ENCODE measurements at places on chromosomes 4 and X.
A peak's percentile ranks its signal among the peaks of the same experiment; 100 is the strongest.

DNA sequence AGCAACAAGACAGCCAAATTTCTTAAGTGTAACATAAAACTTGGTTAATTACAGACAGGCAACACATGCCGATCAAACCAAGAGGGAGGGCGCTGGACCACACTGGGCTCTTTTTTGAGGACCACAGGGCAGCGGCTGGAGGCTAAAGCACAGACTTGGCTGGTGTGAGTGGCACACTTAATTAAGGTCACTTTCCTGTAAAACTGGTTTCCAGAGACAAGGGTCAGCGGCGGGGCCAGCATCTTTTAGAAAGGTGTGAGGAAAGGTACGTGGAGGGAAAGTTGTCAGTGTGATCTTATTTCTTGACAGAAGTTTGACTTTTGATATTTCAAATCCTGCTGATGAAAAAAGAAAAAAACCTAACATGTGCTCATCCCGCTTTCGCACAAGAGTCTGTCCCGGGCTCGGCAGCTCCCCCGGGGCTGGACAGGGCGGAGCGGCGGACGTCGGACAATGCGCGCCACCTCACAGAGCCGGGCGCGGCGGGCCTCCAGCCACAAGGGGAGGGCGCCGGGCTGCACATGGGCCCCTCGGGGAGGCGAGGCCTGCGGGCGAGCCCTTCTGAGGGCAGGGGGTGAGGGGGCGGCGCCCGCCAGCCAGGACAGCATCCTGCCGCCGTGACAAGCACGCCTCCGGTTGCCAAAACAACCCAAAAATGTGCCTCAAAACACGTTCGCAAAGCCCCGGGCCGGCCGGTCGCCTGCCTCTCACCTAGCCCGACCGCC is 660 bp upstream of the HSPA4L start:
- peak; percentile 78 for ATAC-seq

- ATAC-seq, result peak; percentile 60
These were observed 13.8 kb upstream of the ATOH1 start for GRCh38 chr4:93814722-93815121.

DNA sequence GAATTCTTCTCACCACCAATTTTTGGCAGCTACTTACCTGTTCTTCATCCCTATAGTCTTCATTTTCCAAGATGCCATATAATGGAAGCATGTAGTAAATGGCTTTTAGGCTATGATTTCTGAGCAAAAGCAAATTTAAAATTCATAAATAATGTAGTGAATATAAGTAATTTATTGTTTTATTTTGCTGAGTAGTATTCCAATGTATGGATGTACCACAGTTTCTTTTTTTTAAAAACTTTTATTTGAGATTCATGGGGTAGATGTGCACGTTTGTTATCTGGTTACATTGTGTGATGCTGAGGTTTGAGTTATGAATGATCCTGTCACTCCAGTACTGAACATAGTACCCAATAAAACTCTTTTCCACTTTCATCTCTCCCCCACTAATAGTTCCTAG is 369.1 kb downstream of the IL15 start:
- ATAC-seq, result no peak

DNA sequence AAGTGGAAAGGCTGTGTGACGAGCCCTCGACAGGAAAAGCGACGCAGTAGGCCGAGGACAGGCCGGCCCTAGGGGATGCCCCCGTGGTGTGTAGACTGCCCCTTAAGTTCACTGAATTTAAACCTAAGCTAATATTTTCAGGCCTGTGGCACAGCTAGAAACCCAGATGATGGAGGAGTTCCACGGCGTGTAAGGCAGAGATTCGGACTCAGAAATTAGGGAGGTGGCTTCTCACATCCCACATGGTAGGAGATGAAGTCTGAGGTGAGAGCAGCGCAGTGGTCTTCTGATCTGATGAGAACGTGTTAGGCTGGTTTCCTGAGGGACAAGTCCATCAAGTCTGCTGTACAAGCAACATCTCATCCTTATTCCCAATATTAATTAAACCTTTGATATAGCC is 7.8 kb downstream of the LRP2BP start:
- ATAC-seq, result no peak

DNA sequence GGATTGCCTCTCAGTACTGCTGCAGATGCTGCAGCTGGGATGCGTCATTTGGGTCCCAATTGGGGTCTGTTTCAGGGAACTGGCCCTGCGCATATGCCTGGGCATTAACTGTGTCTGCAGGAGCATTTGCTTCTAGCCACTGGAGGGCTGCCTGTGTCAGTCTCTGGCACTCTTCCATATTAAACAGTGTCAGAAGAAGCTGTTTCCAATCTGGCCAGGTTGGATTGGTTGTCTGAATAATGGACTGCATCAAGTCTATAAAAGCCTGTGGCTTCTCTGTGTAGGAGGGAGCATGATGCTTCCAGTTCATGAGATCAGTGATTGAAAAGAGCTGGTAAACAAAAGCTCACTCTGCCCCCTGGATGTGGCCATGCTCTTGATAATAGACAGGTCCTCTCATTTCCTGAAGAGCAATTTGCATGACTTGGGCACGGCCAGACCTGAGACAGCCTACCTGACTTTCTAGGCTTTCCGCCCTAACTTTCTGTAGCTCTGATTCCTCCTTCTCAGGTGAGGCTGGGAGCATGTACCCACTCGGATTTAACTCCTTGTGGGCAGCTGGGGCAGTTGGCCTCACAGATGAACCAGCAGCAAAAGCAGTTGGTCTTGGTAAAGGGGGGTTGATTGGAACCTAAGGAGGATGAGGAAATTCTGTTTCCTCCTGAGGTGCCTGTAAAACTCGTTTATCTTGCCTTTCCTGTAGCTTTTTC is 29.2 kb downstream of the SULT1E1 start:
- no peak for ATAC-seq

DNA sequence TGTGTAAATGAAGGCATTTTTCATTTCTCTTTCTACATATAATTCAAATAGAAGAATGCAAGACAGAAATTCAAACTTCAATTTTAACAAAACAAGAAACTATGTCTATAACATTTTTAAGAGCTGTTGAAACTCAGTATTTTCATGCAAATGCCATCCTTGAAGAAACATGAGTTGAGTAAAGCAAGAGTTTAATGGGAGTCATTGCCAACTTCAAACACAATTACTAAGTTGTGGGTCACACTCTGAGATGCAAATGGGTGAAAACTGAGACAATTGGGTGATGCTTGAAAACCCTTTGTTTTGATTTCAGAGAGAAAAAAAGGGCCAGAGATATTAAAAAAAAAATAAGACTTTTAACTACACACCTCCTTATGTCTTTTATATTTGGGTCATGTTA is 865.9 kb downstream of the FAT4 start:
- ATAC-seq, result no peak

DNA sequence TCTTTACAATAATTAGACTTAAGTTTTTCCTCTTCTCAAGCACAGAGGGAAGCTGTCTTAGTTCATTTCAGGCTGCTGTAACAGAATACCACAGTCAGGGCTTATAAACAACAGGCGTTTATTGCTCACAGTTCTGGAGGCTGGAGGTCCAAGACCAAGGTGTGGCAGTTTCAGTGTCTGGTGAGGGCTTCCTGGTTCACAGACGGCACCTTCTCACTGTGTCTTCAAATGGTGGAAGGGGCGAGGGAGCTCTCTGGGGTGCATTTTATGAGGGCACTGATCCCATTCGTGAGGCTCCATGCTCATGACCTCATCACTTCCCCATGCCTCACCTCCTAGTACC is 115.7 kb upstream of the MXRA5 start:
- ATAC-seq, result no peak

DNA sequence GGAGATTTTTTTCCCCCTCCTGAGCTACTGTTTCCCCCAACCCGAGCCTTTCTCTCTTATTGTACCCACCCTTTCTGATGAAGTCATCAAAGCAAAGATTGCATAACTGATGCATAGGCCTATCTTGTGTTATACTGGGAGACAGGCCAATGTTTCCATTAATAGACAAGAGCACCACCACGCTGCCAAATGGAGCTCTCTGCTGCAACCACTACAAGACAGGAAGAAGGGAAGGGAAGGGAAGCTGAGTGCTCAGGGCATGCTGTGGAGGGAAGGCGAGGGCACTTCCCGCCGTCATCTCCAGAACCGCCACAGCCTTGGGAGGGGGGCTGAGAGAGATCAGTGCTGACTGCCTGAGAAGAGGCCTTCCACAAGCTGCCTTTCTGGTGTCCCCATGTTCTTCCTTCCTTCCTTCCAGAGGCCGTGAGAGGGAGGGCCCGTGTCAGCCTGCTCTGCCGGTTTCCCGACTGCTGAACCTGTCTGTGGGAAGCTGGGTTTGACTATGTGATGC is 75.0 kb downstream of the MGST2 start:
- ATAC-seq, result peak; percentile 91

- ATAC-seq, result no peak
These were observed 87.1 kb downstream of the TBC1D19 start for GRCh38 chr4:26670903-26671537.

DNA sequence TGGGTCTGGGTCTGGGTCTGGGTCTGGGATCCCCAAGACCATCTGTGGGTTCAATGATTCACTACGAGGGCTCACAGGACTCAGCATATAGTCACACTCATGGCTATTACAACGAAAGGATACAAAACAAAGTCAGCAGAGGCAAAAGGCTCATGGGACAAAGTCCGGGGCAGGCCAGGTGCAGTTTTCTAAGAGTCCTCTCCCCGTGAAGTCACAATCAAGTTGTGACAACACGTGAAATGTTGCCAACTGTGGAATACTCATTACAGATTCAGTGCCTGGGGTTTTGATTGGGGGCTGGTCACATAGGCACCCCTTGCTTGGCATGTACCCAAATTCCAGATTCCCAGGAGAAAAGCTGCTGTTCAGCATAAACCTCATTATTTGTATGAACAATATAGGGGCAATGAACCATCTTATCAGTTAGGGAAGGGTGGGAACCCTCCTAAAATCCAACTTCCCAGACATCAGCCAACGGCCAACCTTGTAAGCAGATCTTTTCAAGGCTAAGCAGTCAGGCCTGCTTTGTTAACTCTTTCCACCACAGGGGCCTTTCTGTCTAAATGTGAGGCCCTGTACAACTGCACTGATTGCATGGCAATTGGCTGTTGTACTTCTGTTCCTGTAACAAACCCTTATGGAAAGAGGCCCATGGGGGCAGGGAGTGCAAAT is 58.2 kb upstream of the DIPK2B start:
- ATAC-seq, result no peak

DNA sequence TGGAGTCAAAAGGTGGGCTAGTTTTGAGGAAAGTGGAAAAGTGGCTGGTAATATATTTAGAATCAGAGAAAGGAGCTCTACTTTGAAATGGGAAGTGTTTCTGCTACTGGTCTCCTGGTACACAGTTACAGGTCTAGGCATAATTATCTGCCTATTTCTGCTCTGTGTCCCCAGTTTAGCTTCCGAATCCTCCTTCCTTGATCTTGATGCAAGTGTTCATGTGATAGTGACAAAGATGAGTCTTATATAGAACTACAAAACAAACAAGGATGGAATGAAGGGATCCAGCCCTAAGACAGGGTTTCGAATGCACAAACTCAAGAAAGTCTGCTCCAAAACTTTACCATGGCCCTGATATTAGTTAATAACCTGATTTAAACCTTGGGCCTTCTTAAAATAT is 580.2 kb downstream of the INPP4B start:
- ATAC-seq, result no peak

DNA sequence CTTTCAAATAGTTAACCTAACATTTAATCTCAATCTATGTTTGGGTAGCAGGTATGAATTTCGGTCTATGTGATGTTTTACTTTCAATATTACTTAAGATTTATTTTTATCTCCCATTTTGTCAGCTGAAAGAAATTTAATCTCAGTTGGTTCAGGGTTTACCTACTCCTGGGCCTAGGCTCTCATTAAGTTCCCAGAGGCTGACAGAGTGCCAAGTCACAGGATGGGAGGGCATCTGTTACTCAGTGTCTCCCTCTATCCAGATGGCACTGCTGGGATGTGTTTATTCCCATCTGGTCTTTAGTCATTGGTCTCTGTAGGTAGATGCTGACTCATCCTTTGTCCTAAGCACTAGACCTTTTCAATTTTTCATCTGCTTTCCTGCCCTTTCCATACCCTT is 129.4 kb upstream of the ARSJ start:
- no peak for ATAC-seq

- ATAC-seq, result no peak
These were observed 890.4 kb downstream of the SH3BGRL start for GRCh38 chrX:82092307-82092706.

GRCh38 chr4:142547974-142548373 is 298.1 kb downstream of the INPP4B start:
- no peak for ATAC-seq

GRCh38 chr4:133102612-133103409 is 46.3 kb upstream of the PCDH10 start:
- ATAC-seq, result no peak

- no peak for ATAC-seq
These were observed 15.5 kb downstream of the P2RY8 start for GRCh38 chrX:1521459-1521956.

GRCh38 chr4:145988628-145989027 is 50.0 kb upstream of the ZNF827 start:
- ATAC-seq, result no peak

GRCh38 chr4:137892134-137892533 is 350.0 kb downstream of the SLC7A11 start:
- ATAC-seq, result no peak

DNA sequence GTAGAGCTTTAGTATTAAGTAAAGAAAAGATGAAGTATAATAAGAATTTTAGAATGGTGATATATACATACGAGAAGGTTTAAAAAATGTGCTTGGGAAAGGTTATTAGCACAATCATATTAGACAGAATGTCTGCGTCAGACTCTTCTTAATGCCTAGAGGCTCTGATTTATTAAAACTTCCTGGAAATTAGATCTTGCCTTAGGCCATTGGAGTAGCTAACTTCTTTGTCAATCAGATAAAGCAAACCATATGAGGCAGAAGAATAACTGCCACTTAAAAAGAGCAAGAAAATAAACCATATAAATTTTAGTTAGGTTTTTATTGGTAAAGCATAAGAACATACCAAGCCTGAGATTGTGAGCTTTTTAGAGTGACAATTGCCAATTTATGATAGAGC is 309.1 kb downstream of the TLL1 start:
- no peak for ATAC-seq

- no peak for ATAC-seq
These were observed 111.2 kb upstream of the PLS3 start for GRCh38 chrX:115449742-115450141.

- ATAC-seq, result no peak
These were observed 586.1 kb downstream of the ADGRL3 start for GRCh38 chr4:61786211-61786610.

- no peak for ATAC-seq
These were observed 571.5 kb upstream of the TENM3 start for GRCh38 chr4:181671672-181672071.

DNA sequence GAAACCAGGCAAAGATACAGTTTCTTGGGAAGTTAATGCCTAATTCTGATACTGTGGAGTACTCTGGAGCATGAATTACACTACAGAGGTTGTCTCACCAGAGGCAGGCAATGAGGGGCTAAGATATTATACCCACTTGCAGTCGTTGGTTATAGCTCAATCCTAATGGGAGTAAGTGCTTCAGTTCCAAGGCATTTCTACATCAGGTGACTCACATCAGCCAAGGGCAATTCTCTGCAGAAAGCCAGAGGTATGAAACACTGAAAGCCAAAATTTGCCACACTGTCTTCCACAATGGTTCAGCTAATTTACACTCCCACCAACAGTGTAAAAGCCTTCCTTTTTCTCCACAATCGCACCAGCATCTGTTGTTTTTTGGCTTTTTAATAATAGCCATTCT is 174.0 kb upstream of the IL15 start:
- ATAC-seq, result no peak

Measured in gastroesophageal sphincter (tissue), 4 donors.